Activated naive CD4-positive, alpha-beta T cell treated with anti-CD3 and anti-CD28 coated beads, Interleukin-2, amount 10 ng/mL, durations not matched to agents 7 days and 5 days (primary cell): ENCODE measurements at places on chromosomes 7 and 10.

DNA sequence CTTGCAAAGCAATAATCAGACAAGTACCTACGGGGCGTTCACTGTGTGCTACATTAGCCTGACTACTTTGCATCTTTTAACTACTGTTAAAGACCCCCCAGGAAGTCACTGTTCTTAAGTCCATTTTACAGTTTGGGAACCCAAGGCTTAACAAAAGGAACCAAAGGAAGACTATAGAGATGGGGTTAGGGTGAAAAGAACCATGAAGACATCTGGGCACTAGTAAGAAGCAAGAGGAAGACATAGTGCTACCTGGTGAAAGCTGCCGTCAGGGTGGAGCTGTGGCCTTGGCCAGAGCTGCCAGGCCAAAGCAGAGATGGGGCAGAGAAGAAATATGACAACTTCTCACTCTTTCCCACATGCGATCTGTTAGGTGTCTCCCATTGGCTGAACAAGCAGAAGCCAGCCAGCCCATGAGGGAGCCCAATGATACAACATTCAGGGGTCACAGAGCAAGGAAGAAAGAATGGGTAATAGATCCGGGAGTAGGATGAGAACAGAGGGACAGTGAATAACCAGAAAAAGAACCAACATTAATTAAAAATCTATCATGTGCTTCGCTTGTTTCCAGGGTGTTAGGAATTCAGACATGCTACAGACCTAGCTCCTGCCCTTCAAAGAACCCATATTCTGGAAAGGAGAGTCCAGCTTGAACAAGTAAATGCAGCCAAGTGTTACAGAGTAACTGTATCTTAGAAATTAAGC lies 85.4 kb downstream of the ARID5B start:
- no peak for DNase-seq

DNA sequence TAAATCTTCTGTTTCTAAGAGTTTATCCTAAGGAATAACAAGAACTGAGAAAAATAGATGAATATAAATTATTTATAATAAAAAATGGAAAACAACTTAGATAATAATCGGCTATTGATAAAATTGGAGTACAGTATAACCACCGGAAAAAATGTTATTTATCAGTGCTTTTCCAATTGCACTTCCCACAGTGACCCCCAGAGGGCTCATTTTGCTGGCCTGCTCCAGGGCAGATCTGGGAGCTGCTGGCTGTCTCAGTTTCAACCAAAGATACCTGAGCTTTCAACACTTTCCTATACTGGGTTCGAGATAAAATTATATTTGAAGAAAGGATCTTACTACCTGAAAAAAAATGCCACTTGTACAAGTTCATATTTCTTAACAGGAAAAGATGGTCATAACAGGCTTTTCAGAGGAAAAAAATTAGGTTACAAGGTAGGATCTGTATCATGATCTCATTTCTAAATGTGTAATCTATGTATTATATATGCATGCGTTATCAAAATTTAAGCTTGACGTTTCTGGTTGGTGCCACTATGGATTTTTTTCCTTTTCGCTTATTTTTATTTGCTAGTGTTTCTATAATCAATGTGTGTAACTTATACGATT lies 165.7 kb downstream of the NPSR1 start:
- peak; percentile 70 for DNase-seq

GRCh38 chr10:89838044-89838615 lies 136.7 kb downstream of the KIF20B start:
- no peak for DNase-seq

- no peak for DNase-seq
Measured at GRCh38 chr7:41886901-41887311, 184.0 kb upstream of the INHBA start.
